ENCODE measurements at places on chromosomes 11 and 22. TPM values are rescaled to one million over a fixed set of nuclear protein-coding genes. Genes with fewer than 3 reads are reported as not detected.

The C11orf91 gene
- 0.49 TPM for total RNA-seq

The MMP1 gene
- total RNA-seq = not detected

The CST6 gene
- not detected for total RNA-seq

GRCh38 chr11:28615542-28615941 is 507.4 kb downstream of the METTL15 start:
- H3K27ac ChIP-seq = no peak overlapping the region
- no peaks in the 10 kb centered on the region for H3K4me1 ChIP-seq
- no peak for DNase-seq
- H3K4me3 ChIP-seq = no peak overlapping the region
- H3K36me3 ChIP-seq = no peaks in the 10 kb centered on the region

GRCh38 chr11:8381871-8382396 is 118.3 kb upstream of the LMO1 start:
- no peaks in the 10 kb centered on the region for H3K36me3 ChIP-seq
- H3K27ac ChIP-seq = no peak overlapping the region
- no peaks in the 10 kb centered on the region for H3K4me1 ChIP-seq
- no peak overlapping the region for H3K4me3 ChIP-seq
- DNase-seq = no peak

- H3K36me3 ChIP-seq = no peaks in the 10 kb centered on the region
- H3K4me3 ChIP-seq = peak overlapping the region; percentile 64
- no peak overlapping the region for H3K27ac ChIP-seq
- H3K4me1 ChIP-seq = peaks cover 4% of the 10 kb centered on the region
- H3K27me3 ChIP-seq = no peaks in the 10 kb centered on the region
Measured at GRCh38 chr11:2791139-2791520, 91.3 kb upstream of the KCNQ1OT1 start.

GRCh38 chr11:13143486-13144297 is 133.9 kb upstream of the BMAL1 start:
- no peak overlapping the region for H3K27ac ChIP-seq
- no peaks in the 10 kb centered on the region for H3K27me3 ChIP-seq
- H3K4me1 ChIP-seq = no peaks in the 10 kb centered on the region
- no peak for DNase-seq
- H3K36me3 ChIP-seq = no peaks in the 10 kb centered on the region
- H3K4me3 ChIP-seq = no peak overlapping the region

DNA sequence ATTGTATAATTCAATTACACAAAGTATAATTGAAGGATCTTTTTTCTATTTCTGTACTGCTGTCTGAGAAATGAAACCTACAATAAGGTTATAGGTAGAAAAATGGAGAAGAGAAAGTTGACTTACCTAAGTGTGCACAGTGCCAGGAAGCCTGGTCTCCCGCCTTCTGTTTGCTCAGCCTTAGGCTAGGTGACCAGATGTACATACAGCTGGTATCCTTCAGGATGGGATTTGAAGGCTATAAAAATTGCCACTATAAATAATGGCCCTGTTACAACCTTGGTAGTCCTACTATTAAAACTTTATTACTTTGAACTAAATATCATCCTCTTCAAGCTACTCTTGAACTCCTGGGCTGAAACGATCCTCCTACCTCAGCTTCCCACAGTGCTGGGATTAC is 19.7 kb downstream of the OR51E2 start:
- H3K4me3 ChIP-seq = no peak overlapping the region
- no peak for DNase-seq
- no peaks in the 10 kb centered on the region for H3K27me3 ChIP-seq
- H3K36me3 ChIP-seq = no peaks in the 10 kb centered on the region
- H3K4me1 ChIP-seq = no peaks in the 10 kb centered on the region

DNA sequence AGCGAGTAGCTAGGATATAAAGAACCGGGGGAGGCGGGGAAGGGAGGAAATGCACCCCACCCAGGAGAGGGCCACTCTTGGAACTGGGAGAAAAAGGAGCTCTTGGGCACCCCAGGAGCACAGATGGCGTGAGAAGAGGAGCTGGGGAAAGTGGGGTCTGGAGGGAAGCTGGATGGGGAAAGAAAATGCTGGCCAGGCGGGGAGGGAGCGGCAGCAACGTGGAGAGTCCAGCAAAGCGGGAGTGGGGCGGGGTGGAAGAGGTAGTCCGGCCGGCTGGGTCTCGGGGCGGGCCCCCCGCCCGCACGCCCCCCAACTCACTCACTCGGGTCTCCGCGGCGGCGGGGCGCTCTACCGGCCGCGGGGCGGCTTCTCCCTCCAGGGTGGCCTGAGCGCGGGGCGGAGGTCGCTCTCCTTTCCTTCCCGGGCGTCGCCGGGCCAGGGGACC is 522 bp downstream of the TOB2 start:
- H3K4me1 ChIP-seq = peaks cover 18% of the 10 kb centered on the region
- H3K36me3 ChIP-seq = no peaks in the 10 kb centered on the region
- peak overlapping the region; percentile 96 for H3K4me3 ChIP-seq
- DNase-seq = no peak

The PARVA gene
- 1.3 TPM for total RNA-seq

GRCh38 chr22:49402169-49402568 is 425.5 kb downstream of the BRD1 start:
- no peaks in the 10 kb centered on the region for H3K36me3 ChIP-seq
- no peak overlapping the region for H3K4me3 ChIP-seq
- no peaks in the 10 kb centered on the region for H3K4me1 ChIP-seq
- H3K27ac ChIP-seq = no peak overlapping the region
- H3K27me3 ChIP-seq = no peaks in the 10 kb centered on the region
- DNase-seq = no peak

The IFITM10 gene
- total RNA-seq = 1.6 TPM

- no peak for DNase-seq
- H3K4me3 ChIP-seq = peak overlapping the region; percentile 49
- H3K27ac ChIP-seq = peak overlapping the region; percentile 87
Measured at GRCh38 chr11:6611092-6611962, 689 bp downstream of the TAF10 start.

DNA sequence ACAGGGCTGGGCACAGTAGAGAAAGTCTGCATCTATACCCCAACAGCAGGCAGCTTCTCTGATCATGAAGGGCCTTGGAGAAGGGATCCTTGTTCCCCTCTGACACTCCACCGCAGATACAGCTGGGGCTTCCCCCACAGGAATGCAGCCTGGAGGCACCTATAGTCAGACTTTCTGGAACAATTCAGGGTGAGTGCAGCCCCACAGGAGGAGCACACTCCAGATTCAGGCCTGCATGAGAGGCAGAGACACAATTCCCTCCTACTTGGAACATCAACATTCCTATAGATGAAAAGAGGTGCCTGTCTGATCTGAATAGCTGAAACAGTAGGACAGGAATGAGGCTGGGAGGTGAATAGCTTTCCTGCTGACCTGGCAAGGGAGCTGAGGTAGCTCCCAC is 1298.0 kb upstream of the CNTN5 start:
- no peaks in the 10 kb centered on the region for H3K4me1 ChIP-seq
- no peaks in the 10 kb centered on the region for H3K36me3 ChIP-seq
- no peak overlapping the region for H3K27ac ChIP-seq
- H3K4me3 ChIP-seq = no peak overlapping the region

The UNC93B1 gene
- 22.4 TPM for total RNA-seq

DNA sequence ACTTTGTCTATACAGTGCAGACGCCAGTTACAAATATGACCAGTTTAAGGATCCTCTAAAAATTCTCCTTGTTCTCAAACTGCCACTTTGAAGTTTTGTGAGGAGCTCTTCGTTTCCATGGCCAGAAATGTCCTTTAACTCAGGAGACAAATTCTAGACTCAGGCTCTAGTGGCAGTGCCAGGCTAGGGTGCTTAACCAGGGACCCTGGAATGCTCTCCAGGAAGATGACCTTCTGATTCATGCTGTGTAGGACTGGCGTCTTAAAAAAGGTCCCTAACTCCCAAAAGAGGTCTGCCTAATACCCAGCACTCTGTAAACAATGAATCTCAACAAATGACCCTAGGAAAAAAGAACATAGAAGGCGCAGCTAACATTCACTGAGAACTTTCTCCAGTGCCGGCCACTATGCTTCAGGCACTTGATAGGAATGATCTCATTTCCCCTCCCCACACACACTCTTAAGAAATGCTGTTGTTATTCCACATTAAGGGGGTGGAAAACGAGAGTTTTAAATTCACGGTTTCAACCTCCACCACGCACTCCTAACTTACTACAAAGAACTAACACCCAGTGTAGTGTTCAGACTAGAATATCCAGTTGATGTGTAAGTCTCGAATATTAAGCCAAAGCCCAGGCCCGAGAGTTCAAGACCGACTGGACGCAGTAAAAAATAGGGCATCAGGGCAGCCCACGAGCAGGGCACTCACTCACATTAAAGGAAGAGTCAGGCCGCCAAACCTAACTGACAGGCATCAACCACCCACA is 747 bp downstream of the NXF1 start:
- H3K4me3 ChIP-seq = peak overlapping the region; percentile 87
- H3K27me3 ChIP-seq = no peaks in the 10 kb centered on the region
- peak overlapping the region; percentile 94 for H3K27ac ChIP-seq

DNA sequence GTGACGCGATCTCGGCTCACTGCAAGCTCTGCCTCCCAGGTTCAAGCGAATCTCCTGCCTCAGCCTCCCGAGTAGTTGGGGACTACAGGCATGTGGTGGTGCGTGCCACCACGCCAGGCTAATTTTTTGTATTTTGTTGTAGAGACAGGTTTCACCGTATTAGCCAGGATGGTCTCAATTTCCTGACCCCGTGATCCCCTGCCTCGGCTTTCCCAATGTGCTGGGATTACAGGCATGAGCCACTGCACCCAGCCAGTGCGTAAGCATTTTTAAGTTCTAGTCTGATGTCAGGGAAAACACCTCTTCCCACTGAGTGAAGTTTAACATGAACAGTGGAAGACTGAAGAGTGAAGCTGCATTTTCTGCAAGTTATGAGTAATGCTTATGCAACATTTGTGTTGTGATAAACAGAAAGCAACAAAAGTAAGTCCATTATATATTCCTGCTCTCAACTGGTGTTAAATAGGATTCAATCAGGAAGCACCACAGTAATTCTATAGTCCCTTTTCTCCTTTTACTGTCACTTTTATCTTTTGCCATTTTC is 1219.8 kb upstream of the RAG2 start:
- H3K27me3 ChIP-seq = no peaks in the 10 kb centered on the region
- no peaks in the 10 kb centered on the region for H3K36me3 ChIP-seq
- no peak overlapping the region for H3K27ac ChIP-seq
- no peak for DNase-seq
- no peaks in the 10 kb centered on the region for H3K4me1 ChIP-seq
